ENCODE measurements at places on chromosomes 1 and 21.

- DNase-seq: no peak
Measured at GRCh38 chr1:84876353-84876752, 16.7 kb downstream of the LPAR3 start.

DNA sequence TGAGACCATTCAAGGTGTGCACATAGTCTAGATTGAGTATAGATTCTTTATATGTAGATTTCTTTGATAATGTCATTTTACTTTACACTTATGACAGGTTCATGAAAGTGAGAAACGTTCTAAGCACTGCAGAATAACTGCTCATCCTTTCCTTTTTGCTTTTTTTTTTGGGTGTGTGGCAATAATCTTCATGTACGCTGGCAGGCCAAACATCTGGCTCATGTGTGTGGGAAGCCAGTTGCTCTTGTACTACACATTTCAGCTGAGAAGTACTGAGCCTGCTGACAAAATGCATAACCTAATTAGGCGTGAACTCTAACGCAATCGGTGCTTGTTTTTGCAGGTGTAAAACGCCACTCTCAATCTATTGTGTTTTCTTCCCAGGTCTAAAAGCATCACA is 350.8 kb upstream of the KAZN start:
- no peak for DNase-seq

- no peak for DNase-seq
Measured at GRCh38 chr1:157113106-157113505, 13.5 kb upstream of the ETV3L start.

- DNase-seq: no peak
Measured at GRCh38 chr1:196115646-196116045, 492.6 kb downstream of the KCNT2 start.

DNA sequence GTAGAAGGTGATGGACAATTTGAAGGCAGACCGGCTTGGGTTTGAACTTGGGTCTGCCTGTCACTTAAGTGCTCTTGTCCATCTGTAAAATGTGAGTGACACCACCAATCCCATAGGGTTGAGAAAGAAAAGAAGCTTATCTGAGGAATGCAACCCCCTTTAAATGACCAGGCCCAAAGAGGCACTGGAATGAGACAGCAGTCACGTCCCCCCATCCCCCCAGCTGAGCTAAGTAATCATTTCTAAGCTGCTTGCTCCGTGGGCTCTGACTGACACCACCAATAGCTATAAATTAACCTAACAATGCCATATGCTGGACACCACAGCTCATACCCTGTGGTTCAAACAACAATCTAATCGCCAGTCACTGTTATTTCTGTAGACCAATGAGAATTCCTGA is 15.1 kb downstream of the LCA5L start:
- no peak for DNase-seq

DNA sequence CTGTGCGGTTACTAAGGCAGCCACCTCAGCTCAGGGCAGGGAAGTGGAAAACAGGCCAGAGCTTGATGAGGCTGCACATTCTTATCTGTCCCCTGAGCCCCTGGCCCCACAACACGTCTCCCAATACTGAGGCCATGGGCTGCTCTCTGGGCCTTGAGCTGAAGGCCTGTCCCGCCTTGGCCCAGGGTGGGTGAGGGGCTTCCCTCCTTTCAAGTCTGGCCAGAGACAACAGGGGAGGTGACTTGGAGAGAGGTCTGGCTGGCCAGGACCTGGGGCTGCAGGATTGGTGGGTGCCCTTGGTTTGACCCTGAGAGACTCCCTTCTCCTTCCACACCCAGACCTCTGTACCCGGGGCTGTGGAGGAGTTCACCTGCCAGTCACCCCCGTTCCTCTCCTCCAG is 563.8 kb downstream of the PTPRU start:
- no peak for DNase-seq

- DNase-seq: no peak
Measured at GRCh38 chr21:40689840-40690360, 157.1 kb downstream of the DSCAM start.

GRCh38 chr1:98669355-98670296 is 8.1 kb downstream of the SNX7 start:
- DNase-seq: no peak

GRCh38 chr1:178643831-178644230 is 81.2 kb upstream of the RALGPS2 start:
- no peak for DNase-seq

GRCh38 chr1:37477198-37477931 is 3.0 kb downstream of the ZC3H12A start:
- peak; percentile 91 for DNase-seq

DNA sequence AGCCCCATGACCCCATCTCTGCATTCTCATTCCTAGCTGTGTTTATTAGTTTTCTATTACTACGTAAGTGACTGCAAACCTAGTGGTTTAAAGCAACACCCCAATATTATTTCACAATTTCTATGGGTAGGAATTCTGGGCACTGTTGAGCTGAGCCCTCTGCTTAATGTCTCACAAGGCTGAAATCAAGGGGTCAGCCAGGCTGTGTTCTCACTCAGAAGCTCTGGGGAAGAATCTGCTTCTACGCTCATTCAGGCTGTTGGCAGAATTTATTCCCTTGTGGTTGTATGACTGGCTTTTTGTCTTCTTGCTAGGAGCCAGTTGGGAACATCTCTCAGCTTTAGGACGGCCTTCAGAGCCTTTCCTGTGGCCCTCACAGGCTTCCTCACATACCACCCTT is 181.0 kb downstream of the GIPC2 start:
- no peak for DNase-seq
